ENCODE measurements at places on chromosomes 1 and 21. TPM values are rescaled to one million over a fixed set of nuclear protein-coding genes. Genes with fewer than 3 reads are reported as not detected.

Gene AP4B1
- total RNA-seq, result 8.8 TPM

Gene AGO1
- total RNA-seq, result 4.6 TPM

Gene PRAMEF15
- total RNA-seq, result not detected

Gene ZNF593
- 48.0 TPM for total RNA-seq

Gene CLCA4
- not detected for total RNA-seq

Gene RGS1
- not detected for total RNA-seq

Gene RCSD1
- 0.05 TPM for total RNA-seq

Gene NDUFS2
- 80.8 TPM for total RNA-seq

Gene GJB5
- total RNA-seq, result 0.10 TPM

Gene ZBTB18
- 4.5 TPM for total RNA-seq

Gene TBX19
- total RNA-seq, result 0.83 TPM

Gene TRIM67
- 0.25 TPM for total RNA-seq

Gene PIAS3
- 30.6 TPM for total RNA-seq

Gene FCRL1
- total RNA-seq, result not detected

Gene F11R
- 30.7 TPM for total RNA-seq

Gene THEM5
- total RNA-seq, result not detected

Gene PPM1J
- 1.2 TPM for total RNA-seq

Gene DSCAM
- not detected for total RNA-seq

Gene TSHB
- not detected for total RNA-seq

Gene ZBTB48
- 8.5 TPM for total RNA-seq

Gene CLDN17
- not detected for total RNA-seq

Gene ABCA4
- total RNA-seq, result 0.06 TPM

Gene KRTAP7-1
- total RNA-seq, result not detected

Gene OR2L8
- total RNA-seq, result not detected

Gene SPRR2G
- not detected for total RNA-seq

Gene KCNN3
- 0.02 TPM for total RNA-seq

Gene SMCP
- total RNA-seq, result not detected

Gene IFI6
- total RNA-seq, result 15.9 TPM

Gene ID3
- 402 TPM for total RNA-seq

Gene GJA5
- total RNA-seq, result 0.03 TPM

Gene ARMH1
- total RNA-seq, result 0.93 TPM

Gene GJA9
- not detected for total RNA-seq

Gene SHE
- total RNA-seq, result 0.06 TPM

Gene ITSN1
- 17.8 TPM for total RNA-seq

Gene CPT2
- 8.6 TPM for total RNA-seq

Gene CA14
- not detected for total RNA-seq

Gene VAV3
- 1.5 TPM for total RNA-seq

Gene LCK
- not detected for total RNA-seq

Gene TMCO1
- total RNA-seq, result 161 TPM

Gene TENT5C
- total RNA-seq, result 0.07 TPM

Gene TMCO4
- total RNA-seq, result 5.8 TPM

Gene KRTAP21-2
- total RNA-seq, result not detected

Gene HENMT1
- total RNA-seq, result 5.2 TPM

Gene ATP6V1G3
- total RNA-seq, result not detected

Gene TRIM58
- not detected for total RNA-seq

Gene AIRE
- not detected for total RNA-seq

Gene NBPF10
- total RNA-seq, result 0.46 TPM

Gene SPRR2A
- total RNA-seq, result not detected

Gene PRELP
- not detected for total RNA-seq

Gene CFAP141
- not detected for total RNA-seq

Gene IFI44L
- 0.09 TPM for total RNA-seq
